ENCODE measurements at places on chromosomes 4 and X.
A peak's percentile ranks its signal among the peaks of the same experiment; 100 is the strongest.

DNA sequence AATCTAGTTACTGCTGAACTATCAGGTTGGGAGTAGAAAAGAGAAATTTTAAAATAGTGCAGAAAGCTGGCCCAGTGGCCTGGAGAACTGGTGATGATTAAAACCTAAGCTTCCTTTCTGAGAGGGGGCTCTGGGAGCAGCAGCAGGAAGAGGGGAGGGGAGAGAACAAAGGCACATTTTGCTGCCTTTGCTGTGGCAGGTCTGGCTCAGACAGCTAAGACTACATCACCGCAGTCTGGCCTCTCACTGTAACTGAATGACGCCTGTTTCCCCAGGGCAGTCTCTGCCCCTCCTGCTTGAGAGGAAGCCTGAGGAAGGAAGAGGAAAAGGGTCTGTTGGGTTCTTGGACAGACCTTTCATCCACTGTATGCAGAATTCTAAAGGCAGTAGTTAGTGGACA is 148.5 kb downstream of the FRAS1 start:
- DNase-seq = peak; percentile 4

DNA sequence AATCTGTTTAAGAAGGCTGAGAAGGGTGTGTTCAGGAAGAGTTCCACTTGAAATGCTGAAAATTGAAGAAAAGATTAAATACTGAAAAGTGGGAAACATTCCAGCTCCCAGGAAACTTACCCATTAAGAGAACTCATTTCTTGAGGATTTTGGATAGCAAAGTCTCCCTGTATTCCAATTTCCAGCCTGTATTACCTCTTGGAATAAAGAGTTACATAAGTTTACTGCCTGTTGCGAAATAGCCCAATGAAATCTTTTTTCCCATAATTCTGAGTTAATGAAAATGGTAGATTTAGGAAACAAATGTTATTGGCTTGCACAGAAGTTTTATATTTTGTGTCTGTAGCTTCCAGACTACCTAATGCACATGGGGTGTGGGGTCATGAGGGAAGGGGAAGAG is 12.0 kb downstream of the NHSL2 start:
- DNase-seq = peak; percentile 70

GRCh38 chr4:2075987-2076907 is 17.1 kb downstream of the NAT8L start:
- DNase-seq = no peak

DNA sequence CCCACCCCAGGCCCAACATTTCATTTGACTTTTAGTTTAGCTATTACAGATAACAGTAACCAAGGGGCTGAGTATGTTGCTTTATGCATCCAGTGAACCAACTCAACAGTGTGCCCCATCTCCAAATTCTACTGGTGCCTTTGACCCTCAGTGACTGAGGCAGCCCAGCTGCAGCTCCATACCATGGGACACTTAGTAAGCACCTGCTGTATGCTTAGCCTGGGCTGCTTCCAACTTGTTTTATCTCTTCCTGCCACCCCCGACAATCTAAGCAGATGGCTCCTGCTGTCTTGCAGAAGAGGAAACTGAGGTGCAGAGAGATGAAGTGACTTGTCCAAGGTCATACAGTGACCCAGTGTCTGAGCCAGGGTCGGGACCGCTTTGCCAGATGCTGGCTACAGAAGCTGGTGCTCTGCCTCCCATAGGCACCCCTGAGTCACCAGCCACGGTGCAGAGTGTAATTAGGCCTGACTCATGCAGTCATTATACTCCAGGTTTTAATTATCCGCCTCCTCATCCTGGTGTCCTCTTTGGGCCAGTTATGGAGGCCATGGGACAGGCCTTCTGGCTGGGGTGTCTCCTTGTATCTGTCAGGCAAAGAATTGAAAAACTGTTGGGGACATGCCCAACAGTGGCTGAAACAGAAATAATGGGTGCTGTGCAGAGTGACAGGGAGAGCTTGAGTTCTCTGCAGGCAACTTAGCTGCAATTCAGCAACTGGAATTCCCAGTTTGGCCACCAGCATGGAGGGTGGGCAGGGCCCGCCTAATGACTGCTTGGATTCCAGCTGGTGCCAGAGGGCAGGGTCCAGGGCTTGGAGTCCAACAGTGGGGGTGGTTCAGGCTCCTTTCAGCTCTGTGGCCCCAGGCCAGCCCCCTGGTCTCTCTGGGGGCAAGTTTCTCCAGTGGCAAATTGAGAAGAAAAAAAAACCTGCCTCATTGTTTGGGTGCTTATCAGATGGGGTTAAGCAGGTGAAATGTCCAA is 8.2 kb upstream of the GPR78 start:
- no peak for DNase-seq

DNA sequence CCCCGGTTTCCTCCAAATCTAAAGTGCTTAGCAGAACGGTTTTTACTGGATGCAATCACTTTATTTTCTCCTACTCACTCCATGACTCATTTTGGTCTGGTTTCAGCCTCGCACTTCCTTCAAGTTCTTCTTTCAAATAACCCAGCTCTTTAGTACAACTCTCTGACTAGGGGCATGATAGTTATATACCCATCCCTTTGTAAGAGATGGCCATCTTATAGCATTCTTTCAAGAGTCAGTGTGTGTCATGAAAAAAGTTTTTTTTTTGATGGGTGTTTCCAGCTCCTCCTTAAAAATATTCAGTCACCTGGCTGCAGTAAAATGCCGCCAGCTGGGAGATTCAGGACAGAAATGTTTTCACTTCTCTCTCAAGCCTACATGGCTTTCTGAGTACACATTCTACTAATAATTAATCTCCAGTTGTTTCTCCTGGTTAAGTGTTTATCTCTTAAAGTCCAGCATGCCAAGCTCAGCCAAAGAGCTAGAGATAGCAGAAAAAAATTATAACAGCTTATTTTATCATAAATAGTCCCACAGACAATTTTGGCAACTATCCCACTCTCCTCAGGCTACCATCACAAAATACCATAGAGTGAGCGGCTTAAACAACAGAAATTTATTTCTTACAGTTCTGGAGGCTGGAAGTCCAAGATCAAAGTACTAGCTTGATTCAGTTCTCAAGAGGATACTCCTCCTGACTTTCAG is 139.3 kb downstream of the GASK1B start:
- DNase-seq = peak; percentile 14

GRCh38 chr4:151921386-151921785 is 160.6 kb upstream of the GATB start:
- DNase-seq = no peak

- no peak for DNase-seq
Measured at GRCh38 chr4:179307297-179308136, 1865.3 kb upstream of the AGA start.

GRCh38 chr4:90328558-90328957 is 201.4 kb downstream of the CCSER1 start:
- peak; percentile 6 for DNase-seq

DNA sequence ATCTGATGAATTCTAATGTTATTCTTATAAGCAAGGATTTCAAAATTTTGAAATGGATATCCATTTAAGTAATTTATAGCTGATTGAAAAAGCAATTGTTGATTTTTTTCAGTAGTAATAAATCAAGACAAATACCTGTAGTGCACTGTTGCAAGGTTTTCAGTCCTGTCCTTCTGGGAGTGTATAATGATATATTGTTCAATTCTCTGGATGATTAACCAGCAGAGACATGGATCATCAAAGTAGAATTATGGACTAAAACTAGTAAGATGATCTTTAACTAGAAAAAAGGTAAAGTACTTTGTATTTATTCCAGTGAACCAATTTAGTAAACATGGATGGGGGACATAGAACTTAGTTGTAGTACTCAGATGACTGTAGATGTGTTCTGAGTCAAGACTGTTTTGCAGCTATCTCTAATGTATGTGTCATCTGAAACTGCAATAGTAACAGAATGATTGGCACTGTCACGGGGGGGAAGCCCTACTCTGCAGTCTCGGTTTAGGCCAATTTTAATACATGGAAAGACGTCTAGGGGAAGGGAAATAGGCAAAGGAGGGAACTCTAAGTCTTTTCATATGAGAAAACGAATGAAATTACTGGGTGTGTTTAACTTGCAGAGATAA is 121.9 kb downstream of the GLRA3 start:
- no peak for DNase-seq

DNA sequence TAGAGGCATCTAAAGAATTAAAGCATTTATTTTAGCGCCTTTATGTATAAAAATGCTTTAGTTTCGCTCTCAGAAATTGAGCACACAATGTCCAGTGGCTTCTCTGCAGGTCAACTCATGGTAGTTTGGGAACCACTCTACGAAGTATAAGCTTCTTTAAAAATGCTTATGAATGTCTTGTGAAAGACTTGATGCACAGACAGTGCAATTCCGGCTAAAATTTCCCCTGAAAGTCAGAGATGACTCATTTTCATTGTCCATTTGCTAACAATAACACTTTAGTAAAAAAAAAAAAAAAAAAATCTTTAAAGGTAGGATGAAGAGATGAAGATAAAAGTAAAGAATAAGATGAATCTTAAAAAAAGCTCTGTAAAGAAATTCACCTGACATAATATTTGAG is 117.2 kb downstream of the PDHA2 start:
- no peak for DNase-seq

GRCh38 chr4:138398322-138398721 is 156.2 kb upstream of the SLC7A11 start:
- no peak for DNase-seq

DNA sequence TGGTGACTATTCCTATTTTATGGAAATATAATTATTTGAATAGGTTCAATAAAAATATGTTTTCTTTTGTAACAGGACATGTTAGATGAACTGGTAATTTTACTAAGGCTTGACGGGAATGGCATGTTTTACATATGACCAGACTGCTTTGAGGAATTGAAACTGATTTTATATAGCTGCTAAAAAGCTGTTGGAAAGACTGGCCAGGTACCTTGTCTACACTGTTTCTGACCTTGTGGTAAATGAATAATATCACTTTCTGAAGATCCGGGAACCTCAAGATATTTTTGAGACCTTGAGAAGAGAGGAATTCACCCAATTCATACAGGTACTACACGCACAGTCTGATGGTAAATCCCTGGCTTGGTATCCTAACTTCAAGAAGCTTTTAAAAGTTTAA is 42.1 kb upstream of the USP46 start:
- DNase-seq = no peak

- no peak for DNase-seq
Measured at GRCh38 chr4:158450741-158451140, 70.9 kb upstream of the RXFP1 start.

DNA sequence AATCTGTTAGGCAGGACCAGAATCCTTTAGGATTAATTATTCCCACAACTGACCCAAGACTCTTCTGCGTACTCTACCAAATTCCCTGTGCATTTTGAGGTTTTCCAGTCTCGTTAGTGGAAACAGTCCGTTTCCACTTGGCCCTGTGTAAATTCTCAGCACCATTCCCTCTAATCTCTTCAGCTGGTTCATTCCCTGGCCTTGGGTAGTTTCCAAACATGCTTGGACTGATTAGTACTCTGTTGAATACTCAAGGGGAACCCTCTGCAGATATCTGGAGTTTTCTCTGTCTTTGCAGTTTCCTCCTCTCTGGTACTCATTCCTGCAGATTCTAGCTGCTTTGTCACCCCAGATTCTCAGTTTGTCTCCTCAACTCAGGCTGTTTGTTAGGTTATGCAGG is 80.4 kb downstream of the ZFX start:
- peak; percentile 66 for DNase-seq

DNA sequence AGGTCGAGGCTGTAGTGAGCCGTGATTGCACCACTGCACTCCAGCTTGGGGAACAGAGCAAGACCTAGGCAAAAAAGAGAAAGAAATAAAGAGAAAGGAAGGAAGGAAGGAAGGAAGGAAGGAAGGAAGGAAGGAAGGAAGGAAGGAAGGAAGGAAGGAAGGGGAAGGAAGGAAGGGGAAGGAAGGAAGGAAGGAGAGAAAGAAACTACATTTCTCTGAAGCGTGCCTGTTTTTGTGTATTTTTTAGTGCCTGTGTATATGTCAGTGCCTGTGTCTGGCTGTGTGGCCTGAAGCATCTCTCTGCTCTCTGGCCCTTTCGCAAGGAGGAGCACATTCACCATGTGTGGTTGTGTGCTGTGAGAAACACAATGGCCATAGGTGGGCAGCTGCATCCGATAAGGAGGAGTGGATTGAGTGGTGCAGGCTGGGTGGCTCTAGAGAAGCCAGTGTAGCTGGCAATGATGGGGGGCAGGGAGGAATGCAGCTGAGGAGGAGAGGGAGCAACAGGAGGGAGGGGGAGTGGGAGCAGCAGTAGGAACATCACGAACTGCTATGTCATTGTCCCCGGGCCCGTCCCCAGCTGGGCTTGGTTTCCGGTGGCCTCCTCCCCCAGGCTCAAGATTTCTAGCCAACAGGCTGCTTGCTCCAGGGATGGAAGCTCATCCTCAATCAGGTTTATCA is 11.4 kb downstream of the SYN1 start:
- no peak for DNase-seq

- DNase-seq = no peak
Measured at GRCh38 chrX:49129427-49129826, 5.9 kb upstream of the GPKOW start.

DNA sequence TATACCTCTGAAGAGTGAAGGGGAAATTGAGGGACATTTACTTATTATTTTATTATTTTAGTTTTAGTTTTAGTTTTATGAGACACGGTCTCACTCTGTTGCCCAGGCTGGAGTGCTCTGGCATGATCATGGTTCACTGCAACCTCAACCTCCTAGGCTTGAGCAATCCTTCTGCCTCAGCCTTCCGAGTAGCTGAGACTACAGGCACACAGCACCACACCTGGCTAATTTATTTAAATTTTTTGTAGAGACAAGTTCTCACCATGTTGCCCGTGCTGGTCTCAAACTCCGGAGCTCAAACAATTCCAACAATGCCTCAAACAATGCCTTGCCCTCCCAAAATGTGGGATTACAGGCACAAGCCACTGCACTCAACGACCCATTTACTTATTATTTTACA is 68.4 kb upstream of the BMP2K start:
- no peak for DNase-seq

DNA sequence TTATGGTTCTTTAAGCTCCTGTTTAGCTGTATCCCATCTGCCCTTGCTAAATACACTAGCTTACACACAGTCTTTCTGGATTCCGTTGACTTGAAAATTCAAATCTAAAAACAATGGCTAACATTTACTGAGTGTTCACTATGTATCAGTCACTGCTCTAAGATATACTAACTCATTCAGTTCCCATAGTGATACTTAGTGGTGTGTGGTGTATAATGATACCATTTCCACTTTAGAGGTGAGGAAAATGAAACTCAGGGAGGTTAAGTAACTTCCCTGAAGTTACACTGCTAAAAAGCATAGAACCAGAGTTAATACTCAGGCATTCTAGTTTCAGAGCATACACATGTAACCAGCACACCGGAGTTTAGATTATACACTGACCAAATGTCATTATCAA is 762.0 kb downstream of the GRID2 start:
- no peak for DNase-seq

- DNase-seq = no peak
Measured at GRCh38 chr4:158754385-158755180, 14.2 kb upstream of the FNIP2 start.

GRCh38 chr4:164136180-164136616 is 617.7 kb upstream of the SMIM31 start:
- no peak for DNase-seq

DNA sequence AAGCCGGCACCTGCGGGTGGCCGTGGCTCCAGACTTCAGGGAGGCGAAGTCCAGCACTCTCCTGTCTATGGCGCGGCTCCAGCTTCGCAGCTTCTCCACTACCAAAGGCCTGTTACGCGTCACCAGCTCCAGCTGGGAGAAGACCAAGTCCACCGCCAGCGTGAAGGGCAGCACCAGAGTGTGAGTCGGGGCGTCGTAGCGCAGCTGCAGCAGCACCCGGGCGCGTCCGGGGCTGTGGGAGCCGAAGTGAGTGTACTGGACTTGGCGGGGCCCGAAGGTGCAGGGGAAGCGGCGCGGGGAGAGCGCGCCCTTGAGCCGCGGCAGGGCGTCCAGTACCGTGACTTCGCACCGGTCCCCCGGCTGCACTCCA is 444 bp downstream of the FREM3 start:
- peak; percentile 9 for DNase-seq
